ENCODE measurements at places on chromosomes 4 and X.

GRCh38 chrX:57902633-57903032 is 7.6 kb downstream of the ZXDA start:
- DNase-seq = peak; percentile 40

- DNase-seq = no peak
These were observed 158.2 kb downstream of the PLS3 start for GRCh38 chrX:115719171-115719570.

GRCh38 chrX:110384490-110384889 is 25.8 kb downstream of the RTL9 start:
- DNase-seq = no peak

GRCh38 chrX:107560980-107561379 is 67.3 kb upstream of the PRPS1 start:
- DNase-seq = no peak

DNA sequence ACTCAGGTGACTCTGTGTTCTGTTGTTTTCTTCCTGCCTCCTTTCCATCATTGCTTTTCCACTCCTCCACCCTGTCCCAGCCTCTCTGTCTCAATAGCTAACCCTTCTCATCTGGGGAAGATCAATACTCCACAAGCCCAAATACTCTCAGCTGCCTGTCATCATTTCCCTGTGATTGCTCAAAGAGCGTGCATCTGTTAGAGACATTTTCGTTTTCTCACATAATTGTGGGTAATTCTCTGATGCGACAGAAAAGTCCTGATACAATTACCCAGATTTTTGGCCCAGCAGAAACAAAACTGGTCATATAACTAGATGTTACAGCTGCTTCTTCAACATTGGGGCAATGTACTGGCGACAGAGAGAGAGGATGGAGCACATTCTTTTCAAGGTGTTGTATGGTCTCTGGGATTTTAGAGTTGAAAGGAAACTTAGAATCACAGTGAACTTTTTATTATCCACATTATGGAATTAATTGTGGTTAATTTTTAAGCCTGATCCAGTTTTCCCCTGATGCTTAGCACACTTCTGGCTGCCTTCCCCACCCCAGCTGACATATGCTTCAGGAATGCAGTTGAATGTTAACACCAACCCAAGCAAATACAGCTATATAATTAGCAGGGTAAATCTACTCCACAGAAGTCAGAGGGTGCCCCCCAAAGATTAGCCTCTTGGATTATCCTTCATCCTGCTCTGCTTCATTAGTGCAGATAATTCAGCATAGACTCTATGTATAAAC is 171.4 kb upstream of the ANXA3 start:
- no peak for DNase-seq

GRCh38 chr4:37948542-37948941 is 11.7 kb upstream of the PTTG2 start:
- no peak for DNase-seq

GRCh38 chr4:38509551-38509950 is 154.4 kb upstream of the KLF3 start:
- no peak for DNase-seq

DNA sequence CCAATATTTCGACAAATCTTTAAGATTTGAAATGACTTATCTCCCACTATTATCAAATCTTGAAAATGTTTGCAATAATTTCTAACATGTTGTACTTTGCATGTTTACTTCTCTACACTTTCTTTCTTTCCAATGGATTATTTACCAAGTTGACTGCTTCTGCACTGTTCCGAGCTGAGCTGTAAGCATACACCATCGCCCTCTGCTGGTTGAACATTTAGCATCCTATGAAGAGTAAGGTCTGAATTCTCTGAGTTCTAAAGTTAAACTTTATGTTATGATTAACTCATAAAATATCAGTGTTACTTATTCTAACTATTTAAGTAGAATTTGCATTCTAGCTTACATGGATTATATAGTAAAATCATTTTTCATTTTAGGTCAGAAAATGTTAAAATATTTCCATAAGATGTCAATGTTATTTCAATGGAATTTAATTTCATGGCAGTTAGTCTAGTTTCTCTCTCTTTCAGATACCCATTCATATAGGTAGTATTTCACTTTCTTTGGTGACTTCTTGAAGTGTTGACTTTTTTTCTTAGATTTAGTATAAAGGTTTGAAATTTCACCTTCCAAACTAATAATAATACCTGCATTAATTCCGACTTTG is 137.4 kb downstream of the DKK2 start:
- DNase-seq = peak; percentile 28

DNA sequence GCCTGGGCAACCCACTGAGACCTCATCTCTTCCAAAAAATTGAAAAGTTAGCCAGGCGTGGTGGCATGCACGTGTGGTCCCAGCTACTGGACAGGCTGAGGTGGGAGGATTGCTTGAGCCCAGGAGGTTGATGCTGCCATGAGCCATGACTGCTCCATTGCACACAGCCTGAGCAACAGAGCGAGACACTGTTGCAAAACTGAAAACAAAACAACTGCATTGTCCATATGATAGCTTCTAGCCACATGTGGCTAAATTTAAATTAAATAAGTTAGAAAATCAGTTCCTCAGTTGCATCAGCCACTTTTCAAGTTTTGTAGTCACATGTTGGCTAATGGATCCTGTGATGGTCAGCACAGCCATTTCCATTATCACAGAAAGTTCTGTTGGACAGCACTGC is 67.9 kb downstream of the GAB1 start:
- no peak for DNase-seq

DNA sequence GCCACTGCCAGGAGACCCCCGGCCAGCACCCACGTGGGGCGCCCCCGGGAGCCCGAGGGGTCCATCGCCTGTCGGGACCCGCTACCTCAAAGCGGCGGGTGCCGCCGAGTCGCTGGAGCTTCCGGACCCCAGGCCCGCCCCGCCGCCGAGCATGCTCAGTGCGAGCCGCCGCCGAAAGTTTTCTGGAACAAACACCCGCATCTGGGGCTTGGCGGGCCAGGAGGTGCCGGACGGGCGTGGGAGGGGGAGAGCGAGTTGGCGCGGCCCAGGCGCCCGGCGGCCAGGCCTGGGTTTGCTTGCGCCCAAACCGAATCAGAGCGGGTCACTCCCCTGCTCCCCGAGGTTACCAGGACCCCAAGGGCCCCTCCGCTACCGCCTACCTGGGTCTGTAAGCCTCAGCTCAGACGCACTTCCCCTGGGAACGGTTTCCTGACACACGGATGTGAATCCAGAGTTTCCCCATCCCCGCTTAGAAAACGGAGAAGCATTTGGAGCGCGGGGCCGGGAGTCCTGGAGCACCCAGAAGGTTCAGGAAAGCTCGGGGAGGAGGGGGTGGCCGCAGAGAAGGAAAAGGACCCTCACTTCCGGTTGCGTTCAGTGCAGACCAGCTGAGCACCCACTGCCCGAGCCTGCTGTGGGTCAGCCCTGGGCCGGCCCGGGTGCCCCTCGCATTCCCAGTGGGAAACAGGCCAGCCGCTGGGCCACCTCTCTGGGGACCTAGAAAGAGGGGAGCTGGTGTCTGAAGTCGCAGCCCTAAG is at the start of gene EVC2:
Gene EVC2, minus strand, starts transcription at position 111 of the 758 bp plus-strand sequence. Its CDS starts 46 bp downstream, at position 65.
- DNase-seq = no peak

DNA sequence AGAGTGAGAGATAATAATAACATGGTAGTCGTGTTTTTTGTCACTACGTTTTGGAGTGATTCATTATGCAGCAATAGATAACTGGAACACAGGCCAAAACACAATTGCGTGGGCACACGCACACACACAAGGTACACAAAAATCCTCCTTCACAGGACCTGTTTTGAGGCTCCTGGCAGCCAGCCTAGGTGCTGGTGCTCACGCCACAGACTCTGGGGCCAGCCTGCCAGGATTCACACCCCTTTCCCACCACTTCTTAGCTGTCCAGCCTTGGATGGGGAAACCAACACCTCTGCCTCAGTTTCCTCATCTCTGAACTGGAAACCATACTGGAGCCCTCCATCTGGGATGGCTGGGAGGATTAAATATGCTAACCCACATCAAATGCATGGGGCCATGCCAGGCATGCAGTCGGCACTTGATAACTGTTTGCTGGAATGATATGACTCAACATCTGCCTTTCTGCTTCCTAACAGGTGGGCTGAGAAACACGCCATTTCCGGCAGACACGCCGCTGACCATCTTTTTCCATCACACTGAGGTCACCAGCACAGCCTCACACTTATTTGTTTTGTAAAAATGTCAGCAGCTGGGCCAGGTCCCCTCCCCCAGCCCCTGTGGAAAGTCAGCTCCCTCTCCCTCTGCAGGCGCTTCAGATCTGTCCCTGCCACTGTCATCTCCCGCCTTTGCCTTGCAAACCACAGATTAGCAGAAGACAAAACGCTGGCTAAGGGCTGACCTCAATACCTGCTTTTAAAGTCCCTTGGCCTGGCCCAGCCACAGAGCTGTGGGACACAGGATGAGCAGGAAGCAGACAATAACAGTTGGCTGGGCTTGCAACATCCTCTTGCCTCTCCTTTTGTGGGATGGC is 237.5 kb downstream of the BCOR start:
- no peak for DNase-seq

GRCh38 chr4:35684755-35685154 is 559.6 kb downstream of the ARAP2 start:
- no peak for DNase-seq

GRCh38 chr4:75916091-75916661 is 13.9 kb upstream of the PPEF2 start:
- peak; percentile 26 for DNase-seq

GRCh38 chr4:43822621-43823020 is 626.0 kb downstream of the KCTD8 start:
- DNase-seq = no peak

- DNase-seq = no peak
These were observed 35.9 kb upstream of the PTPN13 start for GRCh38 chr4:86558258-86558657.
